ENCODE measurements at places on chromosomes 3 and 15.

DNA sequence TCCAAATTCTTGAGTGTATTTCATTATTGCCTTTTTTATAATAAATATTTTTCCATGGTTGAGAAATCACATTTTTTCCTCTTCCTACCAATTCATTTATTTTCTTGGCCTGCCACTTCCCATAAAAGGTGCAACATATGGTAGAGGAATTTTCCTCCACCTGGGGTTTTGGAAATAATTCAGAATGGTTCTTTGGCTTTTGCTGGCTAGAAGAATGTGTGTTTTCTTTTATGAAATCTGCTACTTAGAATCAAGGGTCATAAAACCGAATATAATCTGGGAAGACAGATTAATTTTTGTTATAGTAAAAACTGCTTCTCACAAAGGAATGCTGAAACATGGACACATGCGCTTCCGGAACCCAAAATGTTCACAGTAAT is 54.0 kb upstream of the POMGNT2 start:
- DNase-seq = no peak

GRCh38 chr3:138396752-138397410 is 37.5 kb upstream of the ESYT3 start:
- no peak for DNase-seq

DNA sequence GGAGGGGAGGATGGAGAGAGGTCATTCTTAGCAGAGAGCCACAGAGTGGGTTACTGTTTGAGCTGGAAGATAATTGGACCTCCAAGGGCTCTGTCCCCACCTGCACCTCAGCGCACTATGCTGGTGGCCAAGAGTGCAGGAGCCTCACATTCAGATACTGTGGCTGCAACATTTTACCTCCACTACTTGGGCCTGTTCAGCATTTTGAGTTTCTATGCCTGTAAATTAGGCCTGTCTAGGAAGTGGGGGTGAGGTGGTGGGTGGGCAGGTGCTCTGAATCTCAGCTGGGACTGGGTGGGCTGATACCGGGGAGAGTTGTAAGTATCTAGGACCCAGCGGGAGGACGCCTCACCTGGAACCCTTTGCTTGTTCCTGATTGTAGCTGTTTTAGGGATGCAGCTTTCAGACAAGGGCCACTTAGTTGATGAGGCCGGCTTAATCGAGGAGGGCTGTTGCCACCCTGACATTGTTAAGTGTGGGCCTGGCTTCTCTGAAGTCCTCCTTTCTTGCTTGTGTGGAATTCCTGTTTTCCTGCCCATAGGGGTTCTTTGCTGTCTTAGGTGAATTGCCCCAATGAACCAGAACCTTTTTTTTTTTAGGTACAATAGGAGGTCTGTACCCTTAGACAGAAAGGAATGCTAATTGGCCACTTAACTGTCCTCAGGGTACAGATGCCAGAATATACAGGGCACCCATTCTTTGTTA is 83.8 kb downstream of the SMAD3 start:
- no peak for DNase-seq

DNA sequence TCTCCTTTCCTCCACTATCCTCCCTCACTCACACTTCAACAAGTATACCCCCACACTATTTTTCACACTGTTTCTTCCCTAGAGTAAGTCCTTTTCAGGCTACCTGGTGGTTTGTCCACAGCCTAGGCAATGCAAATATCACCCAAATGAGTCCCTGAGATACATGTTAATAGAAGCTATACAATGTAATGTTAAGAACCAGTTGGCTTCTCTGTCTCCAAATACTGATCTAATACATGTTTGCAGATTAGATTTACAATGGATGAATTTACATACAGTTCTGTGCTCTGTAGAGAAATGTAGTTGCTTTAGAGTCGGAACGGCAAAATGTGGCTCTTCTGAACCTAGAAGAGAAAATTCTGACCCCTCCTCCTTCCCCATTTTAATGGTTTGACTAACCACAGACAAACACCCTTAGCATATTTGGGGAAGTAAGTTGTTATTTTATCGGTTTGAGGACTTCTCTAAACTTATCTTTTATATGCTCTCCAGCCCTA is 63.6 kb upstream of the MBNL1 start:
- peak; percentile 56 for DNase-seq

DNA sequence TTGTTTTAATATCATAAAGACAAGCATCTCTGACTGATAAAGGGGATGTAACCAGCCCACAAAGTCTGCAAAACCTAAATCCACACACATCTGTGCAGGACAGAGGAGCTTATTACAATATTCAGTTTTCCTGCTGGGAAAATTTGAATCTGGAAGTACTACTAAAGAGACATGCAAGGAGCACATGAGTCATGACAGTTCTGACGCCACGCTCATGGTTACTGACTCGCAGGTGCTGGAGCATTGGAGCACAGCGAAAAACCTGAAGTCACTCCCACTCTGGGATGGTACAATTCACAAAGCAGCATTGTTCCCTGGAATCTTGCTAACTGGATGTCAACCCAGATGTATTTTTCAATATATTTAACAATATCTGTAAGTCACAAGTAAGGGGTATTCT is 7.6 kb upstream of the ISL2 start:
- DNase-seq = no peak

DNA sequence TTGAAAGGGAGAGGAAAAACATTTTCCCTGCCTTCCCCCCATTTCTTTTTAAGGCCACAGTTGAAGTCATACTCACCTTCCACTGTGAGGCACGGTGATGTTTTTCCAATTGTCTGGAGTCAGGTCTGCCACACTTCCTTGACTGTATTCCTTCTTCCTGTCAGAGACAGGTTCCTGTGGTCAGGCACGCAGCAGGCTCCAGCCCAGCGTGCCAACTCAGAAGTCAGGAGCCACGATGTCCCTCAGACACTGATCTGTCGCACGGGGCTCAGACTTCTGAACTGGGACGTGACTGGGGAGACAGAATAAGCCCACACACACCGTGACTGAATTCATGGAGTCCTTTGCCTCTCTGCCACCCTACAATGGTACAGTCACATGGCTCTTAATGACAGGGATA is 41.2 kb upstream of the ADAMTS9 start:
- DNase-seq = no peak

- DNase-seq = no peak
Observed at GRCh38 chr15:33768670-33769190, 199.6 kb upstream of the CHRM5 start.

- DNase-seq = no peak
Observed at GRCh38 chr3:150370122-150370602, 37.9 kb upstream of the TSC22D2 start.

- no peak for DNase-seq
Observed at GRCh38 chr15:40937762-40938535, 8.8 kb downstream of the DLL4 start.

- no peak for DNase-seq
Observed at GRCh38 chr3:128274837-128275236, 121.6 kb downstream of the EEFSEC start.

- no peak for DNase-seq
Observed at GRCh38 chr15:29818141-29818540, 4.1 kb downstream of the TJP1 start.

DNA sequence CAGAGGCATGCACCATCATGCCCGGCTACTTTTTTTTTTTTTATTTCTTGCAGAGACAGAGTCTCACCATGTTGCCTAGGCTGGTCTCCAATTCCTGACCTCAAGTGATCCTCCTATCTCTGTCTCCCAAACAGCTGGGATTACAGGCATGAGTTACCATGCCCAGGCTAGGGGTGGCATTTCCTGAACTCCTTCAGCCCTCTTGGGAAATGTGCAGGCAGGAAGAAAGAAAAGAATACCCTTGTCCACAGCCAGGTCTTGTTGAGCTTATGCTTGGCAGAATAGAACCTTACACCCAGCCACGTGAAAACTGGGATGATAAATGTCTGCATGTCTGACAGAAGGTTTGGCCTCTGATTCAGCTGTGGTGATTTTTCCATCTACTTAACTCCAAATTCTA is 30.2 kb upstream of the SNRPN start:
- DNase-seq = no peak

- DNase-seq = no peak
Observed at GRCh38 chr15:57528940-57529565, 62.7 kb upstream of the MYZAP start.

- DNase-seq = peak; percentile 22
Observed at GRCh38 chr15:38589502-38589901, 24.9 kb upstream of the RASGRP1 start.

DNA sequence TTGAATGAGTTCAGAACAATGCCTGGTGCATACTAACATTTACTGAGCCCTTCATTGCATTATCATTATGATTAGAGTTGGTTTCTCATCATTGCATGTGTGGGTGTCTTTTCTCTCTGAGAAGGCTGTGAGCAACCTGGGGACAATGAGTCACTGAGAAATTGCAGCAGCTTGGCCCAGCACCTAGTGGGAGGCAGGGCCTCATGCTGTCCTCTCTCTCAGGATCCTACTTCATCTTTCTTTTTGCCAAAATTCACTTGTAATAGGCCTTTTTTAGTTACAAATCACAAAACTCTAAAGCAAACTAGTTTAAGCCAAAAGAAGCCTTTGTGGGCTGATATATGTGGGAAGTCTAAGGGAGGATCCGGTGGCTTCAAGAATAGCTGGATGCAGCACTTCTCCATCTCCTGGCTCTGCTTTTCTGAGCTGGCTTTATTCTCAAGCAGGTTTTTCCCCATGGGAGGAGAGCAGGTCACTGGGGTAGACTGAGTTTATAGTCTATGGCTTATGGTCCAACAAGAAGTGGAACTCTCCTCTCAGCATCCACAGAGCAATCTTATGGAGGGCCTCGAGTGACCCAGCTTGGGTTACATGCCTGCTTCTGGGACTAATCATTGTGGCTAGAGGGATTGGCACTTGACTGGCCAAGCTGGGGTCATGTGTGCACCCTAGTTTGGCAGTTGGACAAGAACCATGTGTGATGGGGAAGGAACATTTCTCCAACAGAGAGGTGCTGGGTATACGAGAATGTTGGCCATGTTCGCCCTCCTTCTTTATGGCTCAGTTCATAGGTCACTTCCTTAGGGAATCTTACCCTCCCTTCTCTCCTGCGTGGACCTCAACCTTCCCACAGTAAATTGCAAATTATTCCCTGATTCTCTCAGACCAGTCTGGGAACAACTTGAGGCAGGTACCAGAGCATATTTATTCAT is 8.7 kb upstream of the CAMK1 start:
- DNase-seq = peak; percentile 56

DNA sequence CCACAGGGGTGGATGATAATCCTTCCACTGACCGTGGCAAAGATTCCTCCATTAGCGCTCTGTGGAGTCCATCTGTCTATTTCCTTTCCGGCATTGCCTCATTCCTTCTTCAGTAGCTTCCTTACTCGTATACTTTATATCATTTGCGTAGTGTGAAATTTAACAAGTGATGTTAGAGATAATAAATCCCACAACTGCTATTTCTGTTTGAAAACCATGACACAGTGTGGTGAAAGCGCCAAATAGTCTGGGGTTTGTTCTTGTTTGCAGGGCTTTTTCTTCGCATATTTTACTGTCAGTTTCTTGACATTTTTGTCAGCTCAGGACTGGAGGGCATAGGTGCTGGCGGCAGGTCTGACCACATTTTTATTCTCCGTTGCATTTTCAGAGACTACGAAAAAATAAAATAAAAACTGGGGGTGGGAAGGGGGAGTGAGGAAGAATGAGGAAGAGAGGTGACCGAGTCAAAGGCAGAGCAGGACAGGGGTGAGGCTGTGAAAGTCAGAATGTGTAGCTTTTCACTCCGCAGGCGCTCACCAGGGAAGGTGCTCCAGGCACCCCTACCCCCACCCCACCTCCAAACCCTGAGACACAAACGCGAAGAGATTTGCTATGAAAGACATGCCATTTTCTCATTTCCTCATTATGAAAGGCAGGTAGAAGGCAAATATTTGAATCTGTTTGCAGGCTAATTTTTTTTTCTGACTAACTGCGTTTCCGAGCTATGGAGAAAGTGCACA is 965.0 kb downstream of the MCTP2 start:
- DNase-seq = no peak

DNA sequence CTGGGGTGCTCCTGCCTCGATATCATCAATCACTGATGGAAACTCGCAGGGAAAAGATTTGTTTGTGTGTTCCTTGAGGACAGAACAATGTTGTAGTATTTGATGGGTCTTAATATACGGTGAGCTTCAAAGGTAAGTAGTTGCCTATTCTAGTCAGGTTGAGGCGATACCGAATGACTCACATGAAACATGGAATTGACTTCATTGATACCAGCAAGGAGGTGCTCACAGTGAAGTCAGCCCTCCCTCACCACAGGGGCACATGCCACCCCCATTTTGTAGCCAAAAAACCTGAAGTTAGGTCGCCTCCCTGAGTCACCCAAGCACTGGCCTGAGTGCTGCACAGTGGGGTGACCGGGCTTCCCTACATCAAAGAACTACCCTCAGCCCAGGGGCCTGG is 3.7 kb upstream of the ALDH1A3 start:
- DNase-seq = no peak

GRCh38 chr15:80915472-80915871 is 74.1 kb downstream of the MESD start:
- no peak for DNase-seq

DNA sequence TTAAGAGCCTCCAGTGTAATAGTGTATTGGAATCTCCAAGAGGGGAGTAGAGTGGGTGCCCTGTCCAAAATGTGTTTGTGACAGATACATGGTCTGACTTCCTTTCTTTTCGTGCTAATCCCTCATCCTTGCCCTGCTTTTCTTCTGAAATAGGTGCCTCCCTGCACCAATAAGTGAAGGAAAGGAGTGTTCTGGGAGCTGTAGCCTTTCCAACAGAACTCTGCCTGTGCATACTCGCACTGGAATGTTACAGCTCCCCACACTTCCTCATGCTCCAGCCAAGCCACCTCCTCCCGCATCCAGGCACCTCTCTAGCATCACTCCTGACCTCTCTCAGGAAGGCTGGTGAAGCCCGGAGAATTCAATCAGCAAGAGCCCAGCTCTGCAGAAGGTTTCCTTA is 478.0 kb downstream of the GABRG3 start:
- no peak for DNase-seq

DNA sequence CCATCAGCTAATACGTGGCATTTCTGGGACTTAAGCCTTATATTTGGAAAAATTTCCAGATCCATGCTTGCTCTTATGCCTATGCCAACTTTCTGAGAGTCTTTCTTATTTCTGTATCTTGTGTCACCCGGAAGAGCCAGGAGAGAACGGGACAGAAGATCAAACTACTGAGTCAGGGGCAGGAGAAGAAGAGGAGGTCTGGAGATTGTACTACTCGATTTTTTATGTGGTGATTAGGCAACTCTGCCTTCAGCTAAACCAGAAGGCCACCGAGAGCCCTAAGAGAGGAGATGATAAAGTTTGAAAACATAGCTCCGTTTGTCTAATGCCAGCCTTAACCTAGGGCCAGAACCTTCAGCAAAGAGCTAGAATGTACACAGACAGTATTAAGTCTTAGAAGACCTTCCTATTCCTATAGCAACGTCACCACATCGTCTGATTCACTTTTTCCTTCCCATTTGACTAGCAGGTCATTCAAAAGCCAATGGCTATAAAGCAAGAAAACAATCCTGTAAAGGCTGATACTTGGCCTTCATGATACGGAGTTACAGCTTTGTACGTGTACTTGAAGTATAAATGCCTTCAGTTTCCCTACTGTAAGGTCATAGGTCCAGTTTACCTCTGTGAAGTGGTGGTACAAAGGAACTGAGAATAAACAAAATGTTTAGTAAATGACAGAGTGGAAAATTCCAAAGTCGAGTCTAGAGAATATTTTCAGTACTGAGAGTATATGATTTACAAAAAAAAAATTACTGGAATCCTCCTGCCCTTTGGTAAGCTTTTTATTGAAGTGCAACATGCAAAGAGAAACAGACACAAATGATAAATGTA is 96.1 kb upstream of the ICE2 start:
- DNase-seq = no peak

GRCh38 chr3:183653209-183654064 is 18.0 kb downstream of the KLHL24 start:
- peak; percentile 38 for DNase-seq
